ENCODE measurements at places on chromosomes 5 and 9. TPM values are rescaled to one million over a fixed set of nuclear protein-coding genes. Genes with fewer than 3 reads are reported as not detected.

Gene FCHSD1
- total RNA-seq, result 21.0 TPM

Gene RASGRF2
- total RNA-seq, result 2.0 TPM

Gene PPP1R2B
- 0.31 TPM for total RNA-seq

Gene TMEM174
- total RNA-seq, result not detected

Gene ZCCHC10
- total RNA-seq, result 12.0 TPM

Gene DMRT1
- total RNA-seq, result not detected
